ENCODE measurements at places on chromosomes 3 and 15.

- no peaks in the 10 kb centered on the region for H3K27me3 ChIP-seq
- H3K36me3 ChIP-seq = no peaks in the 10 kb centered on the region
- H3K4me1 ChIP-seq = no peaks in the 10 kb centered on the region
- no peak for DNase-seq
- no peak overlapping the region for H3K27ac ChIP-seq
- no peak overlapping the region for H3K4me3 ChIP-seq
These were observed 22.3 kb downstream of the CFAP92 start for GRCh38 chr3:128971421-128972100.

DNA sequence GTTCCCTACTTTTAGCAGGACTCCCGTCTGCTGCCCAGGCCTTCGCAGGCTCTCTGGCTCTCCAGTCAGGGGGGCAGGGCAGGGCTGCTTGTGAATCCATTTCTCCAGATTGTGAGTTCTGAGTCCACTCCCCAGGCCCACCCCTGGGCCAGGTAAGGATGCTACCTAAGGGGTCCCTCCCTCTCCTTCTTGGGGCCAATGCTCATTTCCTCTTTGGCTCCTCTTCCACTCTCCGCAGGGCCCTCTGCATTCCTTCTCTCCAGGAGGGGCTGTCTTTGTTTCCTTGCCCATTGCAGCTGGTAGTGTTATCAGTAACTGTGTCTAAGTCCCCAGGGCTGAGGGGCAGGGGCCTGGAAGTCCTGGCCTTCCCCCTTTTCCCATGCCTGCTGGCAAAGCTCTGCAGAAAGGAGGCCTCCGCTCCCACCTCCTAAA lies 13.0 kb upstream of the CACNA2D2 start:
- H3K36me3 ChIP-seq = no peaks in the 10 kb centered on the region
- no peak overlapping the region for H3K4me3 ChIP-seq
- H3K27ac ChIP-seq = no peak overlapping the region
- DNase-seq = peak; percentile 57

GRCh38 chr3:134839990-134840389 lies 44.9 kb downstream of the EPHB1 start:
- no peaks in the 10 kb centered on the region for H3K27me3 ChIP-seq
- H3K4me3 ChIP-seq = no peak overlapping the region
- H3K27ac ChIP-seq = no peak overlapping the region
- DNase-seq = no peak

DNA sequence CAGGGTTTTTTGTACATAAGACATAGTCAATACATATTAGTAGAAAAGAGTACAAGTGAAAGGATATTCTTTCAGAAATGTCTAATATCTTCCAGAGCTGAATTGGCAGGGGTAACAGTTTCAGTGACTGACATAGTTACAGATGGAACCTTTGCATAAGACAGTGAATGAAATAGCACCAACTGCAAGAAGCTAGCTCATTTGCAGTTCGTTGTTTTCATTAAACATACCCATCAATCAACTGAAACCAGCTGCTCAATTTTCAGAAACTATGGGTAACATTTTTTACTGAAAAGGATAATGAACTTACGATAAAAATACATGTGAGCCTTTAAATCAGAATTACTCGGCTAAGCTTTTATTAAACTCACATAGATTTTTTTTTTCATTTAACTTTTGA lies 93.9 kb upstream of the EPHA3 start:
- no peak overlapping the region for H3K4me3 ChIP-seq
- no peak overlapping the region for H3K27ac ChIP-seq
- no peaks in the 10 kb centered on the region for H3K4me1 ChIP-seq

GRCh38 chr3:113695786-113696645 lies at the start of gene USF3:
Gene USF3 (minus strand): TSS chr3:113696642. CDS start chr3:113674878, 21,764 bp downstream.
- no peak within 1 kb of the TSS for H3K27ac ChIP-seq
- peak within 1 kb of the TSS; percentile 98 for H3K4me3 ChIP-seq
- no peak for DNase-seq

DNA sequence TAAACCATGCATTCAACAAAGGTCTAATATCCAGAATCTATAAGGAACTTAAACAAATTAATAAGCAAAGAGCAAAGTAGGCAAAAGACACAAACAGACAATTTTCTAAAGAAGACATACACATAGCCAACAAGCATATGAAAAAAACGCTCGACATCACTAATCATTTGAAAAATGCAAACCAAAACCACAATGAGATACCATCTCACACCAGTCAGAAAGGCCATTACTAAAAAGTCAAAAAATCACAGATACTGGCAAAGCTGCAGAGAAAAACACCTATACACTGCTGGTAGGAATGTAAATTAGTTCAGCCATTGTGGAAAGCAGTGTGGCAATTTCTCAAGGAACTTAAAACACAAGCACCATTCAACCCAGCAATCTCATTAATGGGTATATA lies 53.8 kb downstream of the FSIP1 start:
- H3K36me3 ChIP-seq = no peaks in the 10 kb centered on the region
- H3K27ac ChIP-seq = no peak overlapping the region
- no peak for DNase-seq
- no peak overlapping the region for H3K4me3 ChIP-seq

DNA sequence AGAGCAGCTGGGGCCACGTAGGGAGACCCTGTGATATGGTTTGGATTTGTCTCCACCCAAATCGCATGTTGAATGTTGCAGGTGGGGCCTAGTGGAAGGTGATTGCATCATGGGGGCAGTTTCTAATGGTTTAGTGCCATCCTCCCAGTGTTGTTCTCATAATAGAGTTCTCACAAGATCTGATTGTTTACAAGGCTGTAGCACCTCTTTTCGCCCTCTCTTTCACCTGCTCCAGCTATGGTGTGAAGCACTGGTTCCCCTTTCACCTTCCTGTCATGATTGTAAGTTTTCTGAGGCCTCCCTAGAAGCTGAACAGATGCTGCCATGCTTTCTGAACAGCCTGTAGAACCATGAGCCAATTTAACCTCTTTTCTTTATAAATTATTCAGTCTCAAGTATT lies 198.9 kb upstream of the CBLB start:
- DNase-seq = no peak
- no peaks in the 10 kb centered on the region for H3K4me1 ChIP-seq
- no peaks in the 10 kb centered on the region for H3K36me3 ChIP-seq
- no peak overlapping the region for H3K4me3 ChIP-seq
- no peak overlapping the region for H3K27ac ChIP-seq

DNA sequence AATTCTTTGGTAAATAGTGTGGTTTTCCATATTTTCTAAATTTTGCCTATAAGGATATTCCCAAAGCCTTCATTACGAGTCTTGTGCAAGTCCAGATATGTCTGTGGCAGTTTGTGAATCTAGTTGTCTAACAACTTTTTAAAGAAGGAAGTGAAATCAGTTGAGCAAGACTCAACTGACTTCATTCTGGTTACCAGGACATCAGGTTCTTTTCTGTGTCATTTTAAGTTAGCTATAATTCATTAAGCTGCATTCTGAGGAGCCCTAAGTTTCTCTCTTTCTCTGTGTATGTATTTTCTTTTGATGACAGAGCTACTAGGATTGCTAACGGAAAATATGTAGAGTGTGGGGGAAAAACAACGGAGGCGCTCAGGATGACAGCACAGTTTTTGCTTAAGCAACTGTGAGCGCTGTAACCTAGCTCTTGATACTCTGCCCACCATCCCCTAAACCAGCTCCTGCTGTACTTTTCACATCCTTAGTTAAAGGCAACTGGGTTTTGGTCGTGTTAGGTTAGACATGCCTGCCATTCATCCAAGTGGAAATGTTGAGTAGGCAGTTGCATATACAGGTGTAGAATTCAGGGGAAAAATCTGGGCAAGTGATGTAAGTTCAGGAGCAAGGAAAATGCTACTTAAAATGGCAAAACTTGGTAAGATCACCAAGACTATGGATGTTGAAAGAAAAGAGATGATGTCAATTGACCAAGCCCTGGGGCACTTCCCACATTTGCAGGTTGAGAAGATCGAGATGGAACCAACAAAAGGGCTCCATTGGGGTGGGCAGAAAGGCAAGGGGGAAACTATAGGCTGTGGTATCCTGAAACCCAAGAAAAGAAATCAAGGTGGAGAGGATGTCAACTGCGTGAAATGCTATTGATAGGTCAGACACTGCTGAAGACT lies 9.2 kb downstream of the MFSD1 start:
- no peak overlapping the region for H3K4me3 ChIP-seq
- DNase-seq = no peak
- no peaks in the 10 kb centered on the region for H3K27me3 ChIP-seq
- H3K36me3 ChIP-seq = no peaks in the 10 kb centered on the region
- no peaks in the 10 kb centered on the region for H3K4me1 ChIP-seq

DNA sequence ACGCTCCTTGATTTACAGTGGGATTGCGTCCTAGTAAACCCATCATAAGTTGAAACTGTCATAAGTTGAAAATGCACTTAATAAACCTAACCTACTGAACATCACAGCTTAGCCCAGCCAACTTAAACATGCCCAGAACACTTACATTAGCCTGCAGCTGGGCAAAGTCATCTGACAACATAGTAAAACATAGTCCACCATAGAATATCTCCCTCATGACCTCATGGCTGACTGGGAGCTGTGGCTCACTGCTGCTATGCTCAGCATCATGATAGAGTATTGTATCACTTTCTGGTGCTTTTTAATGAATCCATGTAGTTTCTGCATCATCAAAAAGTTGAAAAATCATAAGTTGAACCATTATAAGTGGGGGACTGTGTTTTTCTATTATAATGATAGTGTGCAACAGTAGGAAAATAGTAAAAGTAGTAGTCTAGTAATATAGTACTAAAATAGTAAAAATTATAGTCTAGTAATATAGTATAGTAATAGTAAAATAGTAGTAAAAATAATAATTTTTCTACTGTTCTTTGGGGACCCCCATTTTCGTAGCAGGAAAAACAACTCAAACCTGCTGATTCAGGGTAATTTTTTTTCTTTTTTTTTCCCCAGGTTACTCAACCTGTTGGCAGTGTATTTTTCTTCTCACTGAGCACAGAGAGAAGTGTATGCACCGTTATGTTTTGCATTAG lies 233.5 kb downstream of the MYRIP start:
- no peaks in the 10 kb centered on the region for H3K27me3 ChIP-seq
- H3K27ac ChIP-seq = no peak overlapping the region
- peaks cover 6% of the 10 kb centered on the region for H3K4me1 ChIP-seq
- no peak overlapping the region for H3K4me3 ChIP-seq
- no peaks in the 10 kb centered on the region for H3K36me3 ChIP-seq

GRCh38 chr3:50630877-50631276 lies 13.9 kb downstream of the MAPKAPK3 start:
- H3K4me1 ChIP-seq = peaks cover 8% of the 10 kb centered on the region
- H3K4me3 ChIP-seq = no peak overlapping the region
- DNase-seq = no peak

- no peaks in the 10 kb centered on the region for H3K27me3 ChIP-seq
- H3K36me3 ChIP-seq = no peaks in the 10 kb centered on the region
- DNase-seq = no peak
- peak overlapping the region; percentile 19 for H3K4me3 ChIP-seq
These were observed 34.8 kb upstream of the RPL32 start for GRCh38 chr3:12875857-12876836.

DNA sequence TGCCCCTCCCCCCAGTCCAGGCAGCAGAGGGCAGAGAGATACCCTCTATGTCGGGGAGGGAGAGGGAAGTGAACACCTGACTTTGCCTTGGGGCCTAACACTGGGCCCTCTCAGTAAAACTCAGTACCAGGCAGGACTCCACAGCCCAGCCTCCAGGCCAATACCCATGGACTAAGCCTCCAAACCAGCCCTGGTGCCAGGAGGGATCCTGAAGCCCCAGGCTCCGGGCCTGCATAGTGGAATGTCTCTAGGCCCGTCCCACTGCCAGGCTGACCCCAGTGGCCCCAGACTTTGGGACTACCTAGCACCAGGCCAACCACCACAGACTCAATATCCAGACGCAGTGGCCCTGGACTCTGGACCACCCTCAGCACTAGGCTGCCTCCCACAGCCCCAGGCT lies 46.6 kb downstream of the CRYGS start:
- H3K4me1 ChIP-seq = peaks cover under 1% of the 10 kb centered on the region
- DNase-seq = no peak
- H3K27me3 ChIP-seq = no peaks in the 10 kb centered on the region
- no peak overlapping the region for H3K27ac ChIP-seq

DNA sequence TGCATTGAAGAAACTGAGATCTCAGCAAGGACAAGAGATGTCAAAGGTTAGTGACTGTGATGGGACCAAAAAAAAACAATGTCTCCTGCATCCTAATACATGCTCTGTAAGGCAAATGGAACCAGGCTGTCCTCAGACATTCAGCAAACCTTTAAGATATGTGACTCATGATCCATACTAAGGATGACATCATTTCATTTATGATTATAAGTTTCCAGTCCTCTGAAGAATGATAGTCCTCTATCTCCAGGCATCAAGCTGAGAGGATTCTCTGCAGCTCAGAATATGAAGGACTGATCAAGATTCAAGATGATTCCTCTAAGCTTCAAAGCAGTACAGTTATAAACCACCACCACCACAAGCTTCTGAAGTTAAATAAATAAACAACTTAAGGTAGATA lies 47.6 kb downstream of the SSR3 start:
- H3K27ac ChIP-seq = no peak overlapping the region
- H3K4me1 ChIP-seq = no peaks in the 10 kb centered on the region
- H3K4me3 ChIP-seq = no peak overlapping the region
- DNase-seq = no peak

- no peak for DNase-seq
- H3K27me3 ChIP-seq = no peaks in the 10 kb centered on the region
- no peak overlapping the region for H3K27ac ChIP-seq
- H3K4me1 ChIP-seq = no peaks in the 10 kb centered on the region
These were observed 61.0 kb upstream of the PAQR5 start for GRCh38 chr15:69237718-69238117.

- DNase-seq = no peak
- no peaks in the 10 kb centered on the region for H3K4me1 ChIP-seq
- no peaks in the 10 kb centered on the region for H3K27me3 ChIP-seq
- H3K27ac ChIP-seq = no peak overlapping the region
- peak overlapping the region; percentile 17 for H3K4me3 ChIP-seq
These were observed 778 bp downstream of the ARL6 start for GRCh38 chr3:97765336-97765735.
